NCI-H1694 (cell line): ENCODE measurements at places on chromosomes 5 and 9.

GRCh38 chr5:15425766-15426165 lies 74.2 kb upstream of the FBXL7 start:
- DNase-seq: no peak

DNA sequence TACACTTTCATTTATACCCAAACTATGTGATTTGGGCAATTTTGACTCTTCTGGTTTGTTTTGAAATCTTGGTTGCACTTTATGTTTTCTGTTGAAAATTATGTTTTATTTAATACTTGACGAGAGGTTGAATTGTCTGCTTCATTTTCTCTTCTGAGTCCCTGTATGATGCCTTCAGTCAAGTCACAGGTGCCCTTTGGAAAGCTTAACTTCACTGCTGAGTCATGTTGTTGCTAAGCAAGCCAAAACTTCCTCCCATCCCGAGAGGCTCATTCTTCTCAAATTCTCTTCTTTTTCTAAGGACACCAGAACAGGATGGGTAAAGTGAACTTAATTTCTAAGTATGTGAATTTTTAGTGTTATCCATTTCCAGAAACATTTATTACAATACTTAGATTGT lies 455.3 kb upstream of the PTGER4 start:
- DNase-seq: no peak

DNA sequence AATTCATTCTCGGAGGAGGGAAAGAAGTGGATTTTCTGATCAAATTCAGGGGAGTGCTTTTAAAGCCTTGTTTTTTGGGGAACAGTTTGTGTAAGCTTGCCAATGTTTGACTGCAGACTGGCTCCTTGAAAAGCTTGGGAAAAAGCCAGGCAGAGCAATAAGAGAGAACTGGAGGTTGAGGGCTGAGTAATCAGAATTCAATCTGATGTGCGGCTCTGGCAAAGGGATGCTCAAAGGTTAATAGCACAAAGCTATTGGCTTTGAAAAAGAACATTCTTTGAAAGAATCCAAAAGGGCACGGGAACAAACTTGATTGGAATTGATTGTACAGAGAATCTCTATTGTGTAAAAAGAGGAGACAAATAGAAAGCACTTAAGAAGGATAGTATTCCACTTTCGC lies 279.3 kb downstream of the YTHDC2 start:
- no peak for DNase-seq

GRCh38 chr5:168227001-168227400 lies 64.4 kb upstream of the WWC1 start:
- DNase-seq: no peak

GRCh38 chr9:121299467-121300282 lies 31.7 kb downstream of the GSN start:
- peak; percentile 13 for DNase-seq

DNA sequence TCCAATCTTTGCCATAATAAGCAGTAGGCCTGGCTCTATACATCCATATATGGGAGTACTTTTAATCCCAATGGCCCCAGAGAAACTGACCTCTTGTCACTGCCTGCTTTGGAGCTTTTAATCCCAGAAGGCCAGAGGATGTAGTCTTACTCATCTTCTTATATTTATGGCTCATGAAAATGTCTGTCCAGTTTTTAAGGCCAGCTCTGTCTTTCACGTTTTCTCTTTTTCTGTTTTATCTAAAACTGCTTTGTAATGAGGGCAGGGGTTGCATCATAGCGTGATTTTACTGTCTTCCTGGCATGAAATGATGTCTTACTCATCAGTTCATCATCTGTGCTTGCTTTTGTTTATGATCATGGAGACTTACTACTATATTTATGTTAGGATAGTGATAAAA lies 1094.9 kb downstream of the MAT2B start:
- no peak for DNase-seq

DNA sequence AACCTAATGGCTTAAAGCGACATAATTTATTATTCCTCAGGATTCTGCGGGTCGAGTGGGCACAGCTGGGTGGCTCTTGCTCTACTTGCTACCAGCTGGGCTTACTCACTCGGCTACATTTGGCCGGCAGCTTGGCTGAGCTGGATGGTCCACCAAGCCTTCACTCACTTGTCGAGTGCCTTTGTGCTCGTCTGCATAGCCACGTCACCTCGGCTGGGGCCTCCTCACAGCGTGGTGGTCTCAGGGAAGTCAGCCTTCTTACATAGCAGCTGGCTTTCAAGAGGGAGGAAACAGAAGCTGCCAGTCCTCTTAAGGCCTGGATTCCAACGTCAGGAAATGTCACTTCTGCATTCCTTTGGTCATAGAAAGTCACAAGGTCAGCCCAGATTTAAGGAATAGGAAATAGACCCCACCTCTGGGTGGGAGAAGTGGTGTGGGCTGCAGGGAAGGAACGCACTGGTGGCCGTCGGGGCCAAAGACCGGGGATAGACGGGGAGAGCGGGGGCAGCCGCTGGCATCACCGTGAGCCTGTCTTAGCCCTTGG lies 75.1 kb upstream of the RUFY1 start:
- no peak for DNase-seq

DNA sequence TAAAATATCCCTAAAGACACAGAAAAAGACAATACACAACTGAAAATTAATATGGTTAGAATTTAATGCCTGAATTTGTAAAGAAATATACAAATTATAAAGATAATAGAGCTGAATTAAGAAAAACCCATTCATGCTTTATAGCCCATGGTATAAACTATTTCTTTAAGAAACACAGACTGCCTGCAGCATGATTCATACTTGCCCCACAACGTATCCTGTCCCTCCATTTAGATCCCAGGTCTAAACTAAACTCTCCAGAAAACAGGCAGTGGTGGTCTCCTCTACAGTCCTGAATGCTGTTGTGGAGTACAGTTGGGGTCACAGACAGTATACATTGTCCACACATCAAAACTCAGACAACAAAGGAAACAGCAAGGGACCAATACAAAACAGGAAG lies 24.8 kb downstream of the IL6ST start:
- no peak for DNase-seq

GRCh38 chr5:181234455-181235306 lies 9.0 kb downstream of the RACK1 start:
- DNase-seq: no peak

- DNase-seq: no peak
These were observed 10.7 kb downstream of the OGN start for GRCh38 chr9:92393686-92394085.

- DNase-seq: no peak
These were observed 156.0 kb downstream of the COL23A1 start for GRCh38 chr5:178434016-178434761.

DNA sequence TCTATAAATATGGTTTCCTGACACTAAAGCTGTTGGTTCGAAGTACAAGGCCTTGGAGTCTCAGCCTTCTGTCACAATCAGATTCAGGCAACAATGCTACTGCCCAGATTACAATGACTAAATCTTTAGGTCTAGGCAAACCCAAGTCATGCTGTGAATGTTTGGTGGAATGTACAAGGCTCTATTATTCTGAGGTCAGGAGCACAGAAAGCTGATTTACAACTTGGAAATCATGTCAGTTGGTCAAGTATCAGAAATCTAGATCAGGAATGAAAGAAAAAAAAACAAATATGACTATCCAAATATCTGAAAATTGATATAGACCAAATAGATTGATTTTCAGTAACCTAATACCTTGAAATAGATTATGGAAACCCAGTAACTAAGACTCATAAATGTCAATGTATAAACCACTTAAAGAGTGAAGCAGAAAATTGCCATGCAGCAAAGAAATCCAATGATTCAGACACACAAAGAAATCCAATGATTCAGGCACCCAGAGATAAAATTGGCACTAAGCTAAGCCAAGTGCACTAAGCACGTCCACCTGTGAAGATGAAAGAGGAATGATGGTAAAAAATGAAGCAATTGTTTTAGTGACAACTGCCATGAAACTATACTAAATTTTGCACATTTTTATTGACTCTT lies 588.0 kb upstream of the TUSC1 start:
- DNase-seq: no peak

DNA sequence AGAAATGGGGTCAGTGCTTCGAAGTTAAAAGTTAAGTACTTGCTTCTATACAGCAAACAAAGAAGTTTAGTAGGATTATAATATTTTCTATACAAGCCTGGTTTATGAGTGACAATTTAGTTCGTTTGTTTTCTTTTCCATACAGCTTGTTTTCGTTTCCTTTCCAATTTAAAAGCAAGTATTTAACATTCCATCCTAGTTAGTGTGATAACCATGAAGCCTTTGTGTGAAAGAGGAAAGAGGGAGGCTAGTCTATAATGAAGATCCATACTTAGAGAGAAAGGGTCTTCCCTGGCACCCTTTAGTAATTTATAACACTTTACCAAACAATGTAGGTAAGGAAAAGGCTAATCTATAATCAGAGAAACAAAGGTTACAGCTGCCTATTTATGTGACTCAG lies 51.0 kb downstream of the SLC1A1 start:
- DNase-seq: no peak

DNA sequence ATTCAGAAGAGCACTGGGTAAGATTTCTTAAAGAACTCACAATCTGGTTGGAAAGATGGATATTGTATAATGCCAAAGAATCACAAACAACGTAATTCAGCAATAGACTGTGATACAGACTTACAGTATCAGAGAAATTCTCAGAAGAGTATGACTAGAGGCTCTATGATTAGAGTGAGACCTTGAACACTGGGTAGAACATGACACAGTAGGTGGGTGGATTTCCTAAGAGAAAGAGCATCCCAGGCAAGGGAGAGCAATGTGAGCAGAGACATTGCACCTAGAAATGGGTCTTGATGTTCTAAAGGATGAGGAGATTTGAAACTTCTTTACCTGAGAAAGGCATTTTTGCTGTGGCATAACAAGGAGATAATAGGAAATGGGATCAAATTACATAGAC lies 27.3 kb upstream of the CAST start:
- no peak for DNase-seq
